ENCODE measurements at places on chromosomes 7 and 10.

DNA sequence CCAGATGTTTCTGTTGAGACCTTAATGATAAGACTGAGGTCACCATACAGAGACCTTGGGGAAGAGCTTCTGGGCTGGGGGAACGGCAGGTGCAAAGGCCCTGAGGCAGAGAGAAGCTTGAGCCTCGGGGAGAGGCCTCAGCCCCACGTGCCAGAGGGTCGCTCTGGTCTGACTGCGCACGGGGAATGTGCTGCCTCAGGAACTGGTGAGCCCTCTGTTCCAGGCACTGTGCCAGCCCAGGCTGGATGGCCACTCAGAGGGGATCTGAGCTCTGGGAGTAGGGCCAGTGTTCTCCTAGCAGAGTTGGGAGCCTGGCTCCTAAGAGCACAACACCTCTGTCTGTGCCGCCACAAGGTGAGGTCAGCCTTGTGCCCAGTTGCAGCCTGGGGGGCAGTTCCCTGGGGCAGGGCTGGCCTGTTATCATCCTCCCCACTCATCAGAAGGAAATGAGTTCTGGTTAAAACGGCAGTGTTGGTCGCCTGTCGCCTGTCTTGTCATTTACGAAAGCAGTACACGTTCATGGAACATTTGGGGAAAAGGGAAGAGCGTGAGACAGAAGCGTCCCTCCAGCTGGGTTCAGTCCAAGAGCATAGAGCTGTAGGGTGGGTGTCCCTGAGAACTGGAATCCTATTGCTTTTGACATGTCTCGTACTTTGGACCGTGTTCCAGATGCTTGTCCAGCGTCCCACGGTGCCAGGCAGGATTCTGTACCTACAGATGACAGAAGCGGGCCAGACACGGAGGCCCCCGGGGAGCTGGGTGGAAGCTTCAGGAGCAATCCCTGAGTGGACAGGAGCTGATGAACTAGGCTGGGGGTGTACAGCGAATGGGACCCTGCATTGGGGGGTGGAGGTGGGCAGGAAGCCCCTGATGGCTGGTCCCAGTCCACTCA lies 4.3 kb downstream of the TTYH3 start:
- DNase-seq, result no peak

DNA sequence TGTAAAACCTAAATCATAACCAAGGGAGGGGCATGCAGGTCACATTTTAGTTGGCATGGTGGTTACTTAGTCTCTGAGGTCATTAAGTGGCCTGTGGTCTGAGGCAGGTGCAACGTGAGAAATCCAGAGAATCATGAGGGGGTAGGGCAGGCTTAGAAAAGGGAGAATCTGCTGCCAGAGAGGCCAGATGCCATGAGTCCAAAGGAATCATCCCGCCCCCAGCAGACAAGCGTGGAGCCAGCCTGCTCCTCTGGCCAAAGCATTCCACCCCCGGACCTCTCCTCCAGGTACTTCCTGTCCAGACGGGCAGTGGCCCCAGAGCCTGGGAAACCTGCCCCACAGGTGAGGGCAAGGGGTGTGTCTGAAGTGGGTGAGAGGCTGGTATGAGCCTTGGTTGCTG lies 196.4 kb upstream of the ZNF32 start:
- no peak for DNase-seq

DNA sequence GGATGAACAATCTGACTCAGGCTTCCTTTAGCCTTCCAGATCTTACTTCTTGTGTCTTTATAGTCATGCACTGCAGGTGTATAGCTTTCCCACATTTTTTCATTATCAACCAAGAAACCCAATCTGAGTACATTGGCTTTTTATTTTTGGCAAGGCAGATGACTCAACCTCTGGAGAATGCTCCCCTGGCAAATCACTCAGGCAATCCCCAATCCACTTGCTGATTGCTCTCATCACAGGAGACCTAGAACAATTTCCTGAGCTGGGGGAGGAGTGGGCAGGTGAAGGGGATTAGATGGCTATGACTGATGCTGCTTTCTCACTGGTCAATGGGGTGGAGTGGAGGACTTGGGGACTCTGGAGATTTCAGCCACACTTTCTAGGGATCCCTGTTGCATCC lies 134.4 kb downstream of the SLC16A9 start:
- no peak for DNase-seq

DNA sequence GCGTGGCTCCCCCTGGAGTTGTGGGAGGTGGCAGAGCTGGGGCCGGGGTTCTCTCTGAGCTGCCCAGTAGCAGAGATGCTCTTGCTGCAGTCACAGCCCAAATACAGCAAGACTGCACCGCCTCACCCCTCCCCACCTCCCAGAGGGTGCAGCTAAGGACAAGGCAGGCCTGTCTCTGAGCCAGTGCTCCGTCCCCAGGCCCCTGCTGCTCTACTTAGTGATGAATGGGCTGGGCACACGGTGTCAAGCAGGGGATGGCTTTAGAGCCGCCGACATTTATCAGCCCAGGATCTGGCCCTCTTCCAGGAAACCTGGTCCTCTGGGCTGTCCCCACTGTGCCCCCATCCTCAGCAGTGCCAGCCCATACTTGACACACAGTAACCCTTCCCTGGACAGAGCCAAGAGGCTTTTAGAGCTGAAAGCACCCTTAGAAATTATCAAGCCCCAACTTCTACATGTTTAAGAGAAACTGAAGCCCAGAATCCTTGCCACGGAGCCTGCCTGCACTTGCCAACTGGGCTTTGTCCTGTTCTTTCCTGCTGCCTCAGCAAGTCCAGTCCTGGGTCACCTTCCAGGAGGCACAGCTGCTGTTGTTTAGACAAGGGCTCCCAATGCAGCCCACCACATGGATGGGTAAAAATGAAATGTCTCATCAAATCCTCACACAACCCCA lies 137.1 kb upstream of the UNC5B start:
- DNase-seq, result no peak

DNA sequence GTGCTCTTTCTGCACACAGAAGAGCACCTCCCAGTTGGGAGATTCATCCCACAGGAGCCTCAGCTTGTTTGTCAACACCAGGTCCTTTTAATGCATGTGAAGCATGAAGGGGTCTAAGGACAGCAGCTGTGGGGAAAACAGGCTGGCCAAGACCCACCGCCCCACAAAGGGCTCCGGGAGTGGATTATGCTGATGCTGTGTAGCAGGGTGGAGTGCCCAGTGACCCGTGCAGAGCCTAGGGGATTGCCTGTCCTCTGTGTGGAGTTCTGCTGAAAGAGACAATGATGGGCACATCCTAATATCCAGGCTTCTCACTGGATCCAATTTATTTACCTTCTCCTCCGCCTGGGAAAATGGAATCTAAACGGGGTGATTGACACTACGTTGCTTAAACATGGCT lies 74.0 kb downstream of the PIP4K2A start:
- DNase-seq, result no peak

DNA sequence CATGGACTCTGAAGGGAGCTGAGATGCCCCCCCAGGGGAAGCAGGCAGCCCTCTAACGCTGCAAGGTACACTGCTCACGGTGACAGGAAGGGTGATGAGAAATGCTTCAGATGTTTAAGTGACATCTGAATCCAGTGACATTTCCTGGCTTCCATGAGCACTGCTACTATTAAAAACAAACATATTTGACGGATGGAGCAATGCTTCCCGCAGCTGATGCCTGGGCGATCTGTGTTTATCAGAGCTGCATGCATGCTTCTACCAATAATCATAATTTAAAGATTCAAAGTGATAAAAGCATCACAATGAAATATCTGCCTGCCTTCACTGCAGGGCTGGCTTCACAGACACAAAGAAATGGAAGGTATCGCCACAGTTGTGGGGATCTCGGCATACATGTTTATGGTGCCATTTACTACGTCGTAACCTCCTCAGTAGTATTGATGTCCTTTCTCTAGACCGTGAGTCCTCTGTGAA lies 66.1 kb upstream of the AOAH start:
- DNase-seq, result no peak

- DNase-seq, result no peak
Measured at GRCh38 chr10:60906411-60906810, 37.6 kb downstream of the RHOBTB1 start.

GRCh38 chr7:158186406-158186805 lies 401.2 kb downstream of the PTPRN2 start:
- DNase-seq, result no peak

GRCh38 chr10:26479766-26480492 lies 41.8 kb downstream of the APBB1IP start:
- no peak for DNase-seq

DNA sequence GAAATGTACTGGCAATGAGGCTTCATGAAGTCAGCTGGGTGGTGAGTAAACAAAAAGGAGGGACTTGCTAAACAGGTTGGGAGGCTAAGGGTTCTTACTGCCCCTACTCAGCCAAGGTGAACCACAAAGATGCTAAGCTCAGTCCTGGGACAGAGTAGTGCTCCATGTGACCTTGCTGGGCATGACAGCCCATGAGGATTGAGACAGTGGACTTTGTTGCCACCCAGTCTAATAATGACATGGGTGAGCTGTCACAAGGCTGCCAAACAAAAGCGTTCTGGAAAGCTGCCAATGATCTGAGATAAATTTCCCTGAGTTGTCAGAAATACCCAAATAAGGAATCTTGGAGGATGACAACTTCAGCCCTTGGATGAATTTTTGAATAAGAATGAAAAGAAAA lies 75.2 kb downstream of the CLEC2L start:
- no peak for DNase-seq

- DNase-seq, result no peak
Measured at GRCh38 chr7:132400561-132401142, 175.6 kb downstream of the PLXNA4 start.

GRCh38 chr7:127822822-127823508 lies 171.0 kb downstream of the SND1 start:
- no peak for DNase-seq

- no peak for DNase-seq
Measured at GRCh38 chr10:121942749-121943416, 15.1 kb upstream of the ATE1 start.

GRCh38 chr7:47091141-47091540 lies 490.8 kb downstream of the TNS3 start:
- no peak for DNase-seq

GRCh38 chr7:41711283-41712064 lies 8.6 kb upstream of the INHBA start:
- no peak for DNase-seq

GRCh38 chr10:89216056-89216455 lies 8.9 kb upstream of the CH25H start:
- DNase-seq, result no peak

- peak; percentile 36 for DNase-seq
Measured at GRCh38 chr10:7192831-7193361, 217.9 kb downstream of the SFMBT2 start.

- no peak for DNase-seq
Measured at GRCh38 chr7:37212556-37212955, 236.1 kb downstream of the ELMO1 start.

- DNase-seq, result no peak
Measured at GRCh38 chr7:25633426-25634036, 405.2 kb upstream of the NPVF start.

DNA sequence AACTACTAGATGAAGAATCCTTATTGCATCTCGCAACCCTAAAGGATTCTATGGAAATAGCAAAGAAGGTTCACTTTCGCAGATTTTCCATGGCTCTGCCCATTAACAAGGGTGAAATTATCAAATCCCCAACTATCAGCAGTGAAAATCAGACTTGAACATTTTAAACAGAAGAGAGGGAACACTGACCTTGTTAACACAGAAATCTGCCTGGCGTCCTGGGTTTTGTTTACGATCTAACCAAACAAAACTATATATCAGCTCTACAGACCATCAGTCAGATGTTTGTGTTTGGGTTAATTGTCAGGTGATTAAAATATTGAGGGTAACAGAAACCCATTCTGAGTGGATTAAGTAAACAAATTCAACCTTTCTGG lies 1.9 kb downstream of the CTTNBP2 start:
- no peak for DNase-seq

GRCh38 chr7:81245353-81245752 lies 326.5 kb upstream of the SEMA3C start:
- DNase-seq, result no peak

- no peak for DNase-seq
Measured at GRCh38 chr10:63388421-63389031, 77.3 kb downstream of the JMJD1C start.

DNA sequence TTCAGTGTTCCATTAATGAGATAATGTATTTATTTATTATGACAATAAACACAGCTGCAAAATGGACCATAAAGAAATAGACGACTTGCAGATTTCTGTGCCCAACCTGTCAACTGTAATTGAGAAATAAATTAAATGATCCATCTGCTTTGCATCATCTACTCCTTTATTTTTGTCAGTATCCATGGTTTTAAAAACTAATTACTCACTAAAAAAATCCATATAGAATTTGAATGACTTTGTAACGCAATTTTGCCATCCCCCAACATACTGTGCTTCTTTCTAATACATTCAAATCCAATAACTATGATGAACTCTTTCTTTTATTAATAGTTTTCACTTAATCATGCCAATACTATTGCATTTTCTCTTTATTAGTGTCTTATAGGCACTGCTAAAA lies 388.5 kb upstream of the SORCS1 start:
- no peak for DNase-seq

- no peak for DNase-seq
Measured at GRCh38 chr7:125253452-125254190, 324.0 kb upstream of the POT1 start.

DNA sequence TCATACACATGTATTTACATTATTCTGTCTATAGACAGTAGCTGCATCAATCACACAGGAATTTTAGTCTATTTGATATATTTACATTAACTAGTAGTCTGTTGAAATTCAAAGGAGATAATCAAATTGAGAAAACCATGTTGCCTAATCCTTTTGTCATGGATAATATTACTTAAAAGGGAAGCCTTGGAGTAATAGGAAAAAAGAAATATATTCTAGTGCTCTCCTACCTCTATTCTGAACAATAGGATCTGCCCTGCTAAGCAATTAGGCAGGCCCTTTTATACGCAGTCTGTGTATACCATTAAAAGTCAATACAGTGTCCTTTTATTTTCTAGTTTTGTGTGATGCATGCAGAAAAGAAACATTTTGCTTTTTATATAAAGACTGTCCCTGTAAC lies 24.5 kb downstream of the UMAD1 start:
- no peak for DNase-seq

DNA sequence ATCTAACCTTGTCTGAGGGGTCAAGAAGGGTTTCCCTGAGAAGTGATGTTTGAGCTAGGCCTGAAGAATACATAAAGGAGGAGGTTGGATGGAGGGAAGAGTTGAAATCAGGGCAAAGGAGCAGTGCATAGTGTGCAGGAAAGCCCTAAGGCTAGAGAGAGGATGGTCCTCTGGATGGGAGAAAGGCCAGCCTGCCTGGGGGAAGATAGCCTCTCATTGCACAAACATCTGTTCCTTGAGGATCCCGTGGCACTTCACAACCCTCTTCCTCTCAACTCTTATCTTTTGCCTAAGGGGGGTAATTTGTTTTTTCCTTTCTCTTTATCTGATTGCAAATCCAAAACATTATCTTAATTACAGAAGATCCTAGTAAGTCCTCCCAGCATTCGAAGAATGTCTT lies 35.7 kb downstream of the STAMBPL1 start:
- DNase-seq, result no peak

GRCh38 chr7:129947701-129948100 lies 5.1 kb downstream of the UBE2H start:
- no peak for DNase-seq

- DNase-seq, result no peak
Measured at GRCh38 chr7:99098286-99098823, 45.6 kb downstream of the SMURF1 start.

All from activated T-cell treated with anti-CD3 and anti-CD28 coated beads for 48 hours (primary cell).